ENCODE measurements at places on chromosomes 3 and 15.

- no peak for DNase-seq
These were observed 40.9 kb downstream of the UACA start for GRCh38 chr15:70722266-70723121.

DNA sequence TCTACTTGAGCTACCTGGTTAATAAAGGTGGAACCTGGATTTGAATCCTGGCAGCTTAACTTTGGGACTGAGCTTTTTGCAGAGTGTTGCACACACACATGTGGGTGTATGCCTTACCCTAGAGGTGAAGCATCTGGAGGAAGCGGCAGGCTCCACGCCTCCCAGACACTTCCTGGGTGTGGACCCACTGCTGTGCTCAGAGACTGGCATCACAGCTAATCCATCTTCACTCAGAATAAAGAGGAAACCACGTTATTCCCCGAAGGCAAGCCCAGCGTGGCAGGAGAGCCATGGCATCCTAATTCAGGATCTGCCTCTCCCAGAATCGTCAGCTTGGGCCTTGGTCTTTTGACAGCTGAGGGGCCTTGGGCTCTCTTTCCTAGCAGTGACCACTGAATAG, 25.5 kb downstream of the CCDC13 start:
- no peak for DNase-seq

- no peak for DNase-seq
These were observed 98.1 kb downstream of the ZPLD1 start for GRCh38 chr3:102532901-102533300.

GRCh38 chr3:184523825-184524615, 37.6 kb upstream of the EPHB3 start:
- DNase-seq, result peak; percentile 80

DNA sequence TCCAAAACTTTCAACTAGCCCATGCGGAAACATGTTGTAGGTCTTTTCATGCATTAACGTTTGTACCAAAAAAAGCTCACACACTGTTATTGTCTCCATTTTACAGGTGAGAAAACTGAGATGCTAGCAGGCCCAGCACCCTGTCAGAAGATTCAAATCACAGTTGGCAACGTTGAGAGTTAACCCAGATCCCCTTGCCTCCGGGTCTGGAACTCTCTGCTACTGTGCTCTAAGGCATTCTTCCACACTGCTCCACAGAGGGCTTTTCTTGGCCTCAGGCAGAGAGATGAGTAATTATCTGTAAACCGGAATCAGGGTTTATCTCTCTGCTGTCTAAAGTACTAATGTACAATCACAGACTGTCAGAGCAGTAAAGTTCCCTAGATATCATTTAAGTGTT, 186.0 kb upstream of the LPP start:
- peak; percentile 36 for DNase-seq

- DNase-seq, result no peak
These were observed 2.0 kb downstream of the PXYLP1 start for GRCh38 chr3:141233457-141234161.

- peak; percentile 36 for DNase-seq
These were observed 2.9 kb downstream of the CTNNB1 start for GRCh38 chr3:41202075-41202833.

GRCh38 chr3:124250053-124250452, 258.1 kb upstream of the ROPN1 start:
- DNase-seq, result peak; percentile 52

DNA sequence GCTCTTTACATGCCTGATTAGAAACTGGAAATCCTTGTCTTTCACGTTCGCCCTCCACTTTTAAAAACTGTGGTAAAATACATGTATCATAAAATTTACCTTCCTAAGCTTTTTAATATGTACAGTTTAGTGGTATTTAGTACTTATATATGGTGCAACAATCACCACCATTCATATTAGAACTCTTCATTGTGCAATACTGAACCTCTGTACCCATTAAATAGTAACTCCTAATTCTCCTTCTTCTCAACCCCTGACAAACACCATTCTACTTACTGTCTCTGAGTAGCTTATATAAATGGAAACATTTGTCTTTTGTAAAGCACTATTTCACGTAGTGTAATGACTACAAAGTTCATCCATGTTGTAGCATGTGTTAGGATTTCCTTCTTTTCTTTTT, 28.2 kb downstream of the GRM2 start:
- DNase-seq, result no peak

DNA sequence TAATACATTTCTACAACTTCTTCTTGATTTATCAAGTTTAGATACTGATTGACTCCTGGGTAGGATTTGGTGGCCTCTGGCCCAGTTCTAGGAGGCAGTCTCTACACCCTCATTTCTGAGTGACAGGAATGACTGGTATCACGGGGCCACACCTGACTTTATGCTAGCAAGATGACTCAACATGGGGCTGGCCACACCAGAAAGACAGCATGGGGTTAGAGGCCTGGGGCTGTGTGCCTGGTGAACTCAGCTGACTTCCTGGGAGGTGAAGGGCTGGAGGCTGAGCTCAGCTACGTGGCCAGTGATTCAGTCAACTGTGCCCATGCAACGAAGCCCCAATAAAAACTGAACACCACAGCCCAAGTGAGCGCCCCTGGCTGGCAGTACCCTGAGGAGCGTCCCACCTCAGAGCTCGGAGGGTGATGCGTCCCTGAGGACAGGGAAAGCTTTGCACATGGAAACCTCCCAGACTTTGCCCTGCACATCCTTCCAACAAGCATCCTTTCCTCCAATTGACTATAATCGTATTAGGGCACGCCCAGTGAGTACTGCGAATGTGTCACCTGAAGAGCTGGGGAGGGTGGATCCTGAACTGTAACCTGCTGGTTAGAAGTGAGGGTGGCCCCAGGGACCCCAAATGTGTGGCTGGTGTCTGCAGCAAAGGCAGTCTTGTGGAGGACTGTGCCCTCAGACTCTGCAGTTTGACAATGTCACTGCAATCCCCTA, 57.2 kb downstream of the NIPA2 start:
- DNase-seq, result peak; percentile 96

DNA sequence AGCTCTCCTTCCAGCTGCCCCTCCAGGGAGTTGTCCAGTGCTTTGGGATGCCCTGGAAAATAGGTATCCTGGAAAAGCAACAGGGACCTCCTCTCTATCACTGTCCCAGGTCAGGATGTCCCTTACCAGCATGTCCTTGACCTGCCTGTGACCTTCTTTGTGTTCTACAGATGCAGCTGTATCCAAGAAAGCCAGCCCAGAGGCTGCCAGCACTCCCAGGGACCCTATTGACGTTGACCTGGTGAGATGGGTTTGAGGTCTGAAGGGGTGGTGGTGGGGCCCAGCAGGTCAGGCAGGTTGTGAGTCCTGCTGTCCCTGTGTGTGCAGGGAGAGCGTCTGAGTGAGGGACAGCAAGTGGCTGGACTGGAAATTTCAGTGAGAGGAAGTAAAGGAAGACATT, 30.2 kb downstream of the PML start:
- no peak for DNase-seq

GRCh38 chr15:25053000-25053815, 98.4 kb downstream of the SNRPN start:
- DNase-seq, result no peak

DNA sequence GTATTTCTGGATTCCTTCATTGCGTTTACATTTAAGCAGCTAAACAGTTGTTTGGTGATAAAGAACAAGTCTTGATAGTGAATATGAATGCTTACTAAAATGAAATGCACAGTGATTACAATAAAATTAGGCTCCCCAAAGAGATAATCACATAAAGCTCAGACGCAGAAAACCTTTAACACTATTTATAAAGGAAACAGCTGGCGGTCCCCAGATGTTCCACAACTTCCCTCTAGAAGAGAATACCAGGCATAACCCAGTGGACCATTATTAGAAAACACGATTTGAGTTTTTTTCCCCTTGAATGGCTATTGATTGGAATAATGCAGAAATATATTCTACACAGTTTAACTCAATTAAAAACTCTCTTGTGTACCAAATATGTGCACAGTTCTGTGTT, 573.2 kb downstream of the DIPK2A start:
- no peak for DNase-seq

DNA sequence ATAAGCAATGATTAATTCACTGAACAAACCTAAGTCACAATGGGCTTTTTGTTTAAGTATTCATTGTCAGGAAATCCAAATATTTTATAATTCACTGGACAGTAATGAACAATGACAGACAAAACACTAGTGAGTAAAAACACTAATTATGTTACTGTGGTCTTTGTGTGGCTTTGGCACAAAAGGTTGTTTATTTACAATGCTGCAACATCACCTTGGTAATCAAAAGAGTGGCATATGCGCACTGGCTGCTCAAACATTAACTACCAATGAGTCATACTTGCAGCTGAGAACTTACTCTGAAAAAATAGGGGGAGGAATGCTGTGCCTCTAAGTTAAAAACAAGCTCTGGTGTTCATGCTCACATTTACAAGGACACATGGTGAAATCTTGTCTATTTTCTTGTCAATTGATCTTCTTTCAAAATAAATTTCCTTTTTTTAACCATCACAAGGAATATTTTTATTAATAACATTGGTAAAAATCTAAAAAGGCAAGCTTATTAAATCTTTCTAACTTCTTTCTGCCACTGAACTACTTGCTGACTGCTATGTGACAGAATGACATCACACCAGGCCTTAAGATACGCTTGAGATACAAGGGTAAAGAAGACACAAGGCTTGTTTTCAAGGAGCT, 85.2 kb upstream of the PPIB start:
- DNase-seq, result peak; percentile 91

GRCh38 chr3:72123908-72124441, 339.0 kb upstream of the PROK2 start:
- DNase-seq, result peak; percentile 99

DNA sequence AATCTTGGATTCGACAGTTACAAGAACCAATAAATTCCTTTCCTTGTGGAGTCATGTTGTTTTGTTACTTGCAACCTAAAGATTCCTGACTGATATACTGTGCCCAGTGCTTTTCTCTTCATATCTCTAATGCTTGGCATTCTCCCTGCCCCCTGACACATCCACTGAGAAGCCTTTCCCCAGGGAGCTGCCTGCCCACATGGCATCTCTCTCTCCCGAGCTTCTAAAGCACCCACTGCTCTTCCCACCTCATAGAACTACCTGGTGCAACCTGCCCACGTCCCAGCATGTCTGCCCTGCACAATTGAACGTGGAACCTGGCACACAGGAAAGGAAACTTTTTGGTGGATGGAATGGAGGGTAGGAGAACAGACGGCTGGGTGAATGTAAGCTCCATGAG, 6.8 kb downstream of the CYP8B1 start:
- DNase-seq, result no peak

GRCh38 chr3:150098621-150099020, 127.9 kb upstream of the PFN2 start:
- no peak for DNase-seq

Data from mammary epithelial cell (primary cell).